ENCODE measurements at places on chromosomes 1 and 21. TPM values are rescaled to one million over a fixed set of nuclear protein-coding genes. Genes with fewer than 3 reads are reported as not detected.

DNA sequence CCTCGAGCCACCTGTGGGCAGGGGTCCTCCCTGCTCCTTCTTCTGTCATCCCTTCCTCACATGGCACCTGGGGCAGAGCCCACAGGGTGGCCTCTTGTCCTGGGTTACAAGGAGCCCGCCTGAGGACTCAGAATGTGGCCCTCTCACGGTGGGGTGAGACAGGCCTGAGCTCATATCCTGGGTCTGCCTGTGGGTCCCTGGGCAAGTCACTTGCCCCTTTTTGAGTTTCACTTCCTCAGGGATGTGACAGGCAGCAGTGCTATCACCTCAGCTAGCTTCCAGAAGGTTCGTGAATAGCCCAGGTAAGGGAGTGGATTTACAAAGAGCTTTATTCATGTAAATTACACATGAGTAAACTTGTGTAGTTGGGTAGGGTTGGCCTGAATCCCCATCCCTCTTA lies 33.5 kb downstream of the HTR6 start:
- DNase-seq: no peak
- H3K36me3 ChIP-seq: peaks cover 20% of the 10 kb centered on the region
- no peak overlapping the region for H3K4me3 ChIP-seq
- H3K4me1 ChIP-seq: no peaks in the 10 kb centered on the region
- H3K27ac ChIP-seq: no peak overlapping the region

- no peaks in the 10 kb centered on the region for H3K4me1 ChIP-seq
- no peaks in the 10 kb centered on the region for H3K27me3 ChIP-seq
- H3K27ac ChIP-seq: no peak overlapping the region
- no peaks in the 10 kb centered on the region for H3K36me3 ChIP-seq
- no peak overlapping the region for H3K4me3 ChIP-seq
Observed at GRCh38 chr21:45737485-45738166, 94.1 kb downstream of the PCBP3 start.

Gene CD1C
- 6.7 TPM for total RNA-seq

Gene GPR37L1
- 0.06 TPM for total RNA-seq

Gene RBM34
- total RNA-seq: 60.5 TPM

DNA sequence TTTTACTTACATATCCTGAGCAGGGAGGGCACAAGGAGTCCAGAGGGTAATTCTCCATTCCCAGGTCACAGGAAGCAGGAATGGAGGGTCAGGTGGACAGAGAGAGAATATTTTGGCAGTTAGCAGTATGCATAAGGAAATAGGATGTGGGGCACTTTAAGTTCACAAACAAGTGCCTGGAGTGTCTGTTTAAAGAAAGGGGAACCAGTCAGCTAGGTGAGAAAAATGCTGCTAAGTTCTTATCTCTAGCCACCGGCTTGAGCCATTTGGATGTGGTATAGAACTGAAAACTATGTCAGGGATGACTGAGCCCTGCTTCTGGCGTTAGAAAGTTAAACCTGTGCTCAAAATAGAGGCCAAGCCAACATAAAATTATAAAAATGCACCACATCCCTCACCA lies 739.7 kb upstream of the NCAM2 start:
- DNase-seq: no peak
- no peaks in the 10 kb centered on the region for H3K27me3 ChIP-seq
- no peaks in the 10 kb centered on the region for H3K36me3 ChIP-seq
- no peak overlapping the region for H3K4me3 ChIP-seq
- peaks cover 5% of the 10 kb centered on the region for H3K4me1 ChIP-seq

DNA sequence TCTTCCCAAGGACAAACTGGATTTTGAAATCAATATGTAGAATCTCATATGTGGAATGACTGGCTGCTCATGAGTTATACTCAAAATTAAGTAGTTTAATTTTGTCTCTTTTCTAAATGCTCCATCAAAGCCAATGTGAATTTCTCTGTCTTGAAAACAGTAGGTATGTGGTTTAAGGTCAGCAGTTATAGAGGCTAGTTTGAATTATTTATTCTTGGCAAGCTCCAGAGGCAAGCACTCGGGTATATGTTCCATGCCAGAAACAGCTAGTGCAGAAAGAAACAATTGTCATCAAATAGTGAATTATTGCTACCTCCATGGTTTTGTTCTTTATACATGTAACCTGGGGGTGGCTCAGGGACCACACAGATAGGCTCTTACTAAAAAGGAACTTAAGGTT lies 63.5 kb downstream of the LRIG2 start:
- no peak for DNase-seq
- no peak overlapping the region for H3K27ac ChIP-seq
- H3K27me3 ChIP-seq: no peaks in the 10 kb centered on the region
- no peaks in the 10 kb centered on the region for H3K36me3 ChIP-seq
- H3K4me3 ChIP-seq: no peak overlapping the region

DNA sequence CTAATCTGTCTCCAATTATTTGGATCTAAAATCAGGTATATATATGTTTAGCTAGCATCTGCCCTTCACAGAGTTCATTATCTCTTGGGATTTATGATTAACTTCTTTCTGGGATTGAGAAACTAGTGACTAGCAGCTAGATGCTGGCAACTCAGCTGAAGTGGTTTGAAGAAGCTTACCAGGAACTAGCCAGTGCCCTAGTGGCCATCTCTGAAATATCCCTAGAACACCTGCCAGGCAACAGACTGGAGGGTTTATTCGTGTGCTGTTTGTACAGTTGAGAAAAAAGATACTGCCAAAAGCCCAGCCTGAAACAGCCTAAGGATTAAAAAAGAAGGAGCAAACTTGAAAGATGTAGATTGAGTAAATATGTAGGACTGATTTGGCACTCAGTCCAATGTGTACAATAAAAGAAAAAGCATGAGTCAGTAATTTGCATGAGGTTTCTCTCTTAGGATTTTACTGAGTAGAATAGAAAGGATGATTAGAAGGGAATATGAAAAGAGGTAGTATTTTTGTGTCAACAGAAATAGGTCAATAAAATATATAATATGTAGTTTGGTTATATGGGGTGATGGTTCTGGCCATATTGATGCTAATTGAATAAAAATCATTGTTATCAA lies 1144.6 kb upstream of the ADGRL2 start:
- H3K4me3 ChIP-seq: no peak overlapping the region
- H3K27me3 ChIP-seq: no peaks in the 10 kb centered on the region
- no peak overlapping the region for H3K27ac ChIP-seq
- H3K4me1 ChIP-seq: no peaks in the 10 kb centered on the region

Gene CSF3R
- total RNA-seq: 202 TPM

DNA sequence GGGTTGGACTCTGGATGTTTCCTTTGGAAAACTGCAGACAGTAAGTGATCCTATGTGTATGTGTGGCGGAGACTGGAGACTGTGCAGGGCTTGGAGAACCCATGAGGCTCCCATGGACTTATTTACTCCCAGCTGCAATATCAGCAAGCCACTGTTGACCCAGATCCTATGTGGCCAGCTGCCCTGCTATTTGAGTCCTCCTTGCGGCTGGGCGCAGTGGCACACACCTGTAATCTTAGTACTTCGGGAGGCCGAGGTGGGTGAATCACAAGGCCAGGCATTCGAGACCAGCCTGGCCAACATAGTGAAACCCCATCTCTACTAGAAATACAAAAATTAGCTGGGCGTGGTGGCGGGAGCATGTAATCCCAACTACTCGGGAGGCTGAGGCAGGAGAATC lies 83.5 kb downstream of the TLR5 start:
- H3K27ac ChIP-seq: no peak overlapping the region
- no peaks in the 10 kb centered on the region for H3K4me1 ChIP-seq
- H3K27me3 ChIP-seq: no peaks in the 10 kb centered on the region
- no peak overlapping the region for H3K4me3 ChIP-seq
- no peaks in the 10 kb centered on the region for H3K36me3 ChIP-seq
- DNase-seq: no peak

DNA sequence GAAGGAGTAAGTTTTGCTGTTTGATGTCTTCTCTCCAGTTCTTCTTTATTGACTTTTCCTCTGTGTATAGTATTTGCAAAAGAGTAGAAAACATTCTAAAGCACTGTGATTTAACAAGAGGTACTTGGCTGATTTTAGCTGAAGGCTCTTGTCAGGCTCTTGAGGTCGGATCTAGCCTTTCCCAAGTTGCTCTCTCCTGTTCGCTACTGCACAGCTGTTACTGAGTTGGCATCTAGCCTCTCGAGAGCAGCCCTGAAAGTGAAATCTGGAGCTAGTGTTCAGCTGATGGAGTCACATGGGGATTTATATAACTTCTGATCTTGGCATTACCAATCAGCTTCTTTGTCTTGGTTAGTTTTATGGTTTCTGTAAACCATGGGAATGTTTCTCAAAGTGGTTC lies 193.1 kb downstream of the RYR2 start:
- no peaks in the 10 kb centered on the region for H3K36me3 ChIP-seq
- no peak overlapping the region for H3K27ac ChIP-seq
- H3K4me3 ChIP-seq: no peak overlapping the region

DNA sequence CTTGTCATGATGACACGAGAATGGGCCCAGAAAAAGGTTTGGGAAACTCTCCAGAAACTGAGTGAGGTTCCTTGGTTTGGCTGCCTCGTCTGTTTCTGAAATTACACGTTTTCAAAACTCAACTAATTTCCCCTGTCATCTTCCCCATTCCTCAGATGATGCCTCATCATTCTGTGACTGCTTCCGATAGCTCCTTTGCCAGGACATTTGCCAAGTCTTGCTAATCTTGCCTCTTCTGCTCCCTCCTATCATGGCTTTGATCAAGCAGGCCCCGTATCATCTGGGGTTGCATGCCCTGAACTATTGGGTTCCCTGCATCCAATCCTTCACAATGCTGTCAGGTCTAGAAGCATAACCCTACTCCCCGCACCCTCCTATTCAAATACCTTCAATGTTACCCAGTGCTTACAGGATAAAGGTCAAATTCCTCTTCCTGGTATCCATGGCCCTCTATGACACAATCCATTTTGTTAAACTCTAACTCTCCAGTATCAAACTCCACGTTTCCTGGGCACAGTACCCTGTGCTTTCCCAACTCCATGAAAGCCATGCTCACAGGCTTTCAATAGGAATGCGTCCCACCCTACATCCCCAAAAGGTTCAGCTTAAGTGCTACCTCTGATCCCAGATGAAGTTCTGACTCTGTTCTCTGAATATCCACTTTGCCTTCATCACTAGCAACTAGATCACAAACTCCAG lies 22.2 kb upstream of the TMEM200B start:
- no peaks in the 10 kb centered on the region for H3K27me3 ChIP-seq
- H3K36me3 ChIP-seq: peaks cover 60% of the 10 kb centered on the region
- no peak overlapping the region for H3K27ac ChIP-seq
- no peak overlapping the region for H3K4me3 ChIP-seq
- H3K4me1 ChIP-seq: no peaks in the 10 kb centered on the region

Gene S100A1
- total RNA-seq: not detected

Gene EPHA2
- total RNA-seq: 44.8 TPM

DNA sequence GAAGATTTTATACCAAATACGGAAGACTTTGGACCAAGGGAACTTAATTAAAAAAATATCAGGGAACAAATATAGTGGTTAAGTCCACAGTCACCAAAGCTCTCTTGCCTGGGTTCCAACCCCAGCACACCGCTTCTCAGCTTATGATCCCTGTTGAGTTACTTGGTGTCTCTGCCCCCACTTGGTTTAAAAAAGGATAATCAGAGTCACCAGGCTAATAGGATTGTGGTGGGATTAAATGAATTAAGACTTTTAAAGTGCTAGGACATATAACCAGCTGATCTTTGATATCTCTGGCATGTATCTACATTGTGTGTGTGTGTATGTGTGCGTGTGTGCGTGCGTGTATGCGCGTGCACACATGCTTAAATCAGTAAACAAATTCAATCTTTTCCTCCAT lies 474.7 kb upstream of the DAB1 start:
- no peaks in the 10 kb centered on the region for H3K4me1 ChIP-seq
- no peaks in the 10 kb centered on the region for H3K27me3 ChIP-seq
- no peak overlapping the region for H3K27ac ChIP-seq
- no peaks in the 10 kb centered on the region for H3K36me3 ChIP-seq

DNA sequence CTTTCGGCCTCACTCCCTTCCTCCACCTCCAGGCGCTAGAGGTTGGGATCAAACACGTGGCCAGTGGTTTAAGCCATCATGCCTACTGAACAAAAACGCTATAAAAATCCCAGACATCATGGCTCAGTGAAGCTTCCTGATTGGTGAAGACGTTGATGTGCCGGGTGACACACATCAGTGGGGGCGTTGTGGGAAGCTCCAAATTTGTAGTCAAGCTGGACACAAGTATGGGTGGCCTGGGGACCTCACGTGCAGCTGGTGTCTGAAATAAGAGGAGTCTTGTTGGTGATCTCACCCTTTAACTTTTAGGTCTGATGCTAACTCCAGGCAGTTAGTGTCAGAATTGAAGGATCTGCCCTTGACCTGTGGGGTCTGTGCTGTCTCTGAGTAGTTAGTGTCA lies 6.7 kb downstream of the CFAP298 start:
- H3K4me1 ChIP-seq: peaks cover 3% of the 10 kb centered on the region
- no peaks in the 10 kb centered on the region for H3K27me3 ChIP-seq
- DNase-seq: no peak
- H3K36me3 ChIP-seq: peaks cover 87% of the 10 kb centered on the region
- H3K27ac ChIP-seq: no peak overlapping the region

Gene CGN
- 62.5 TPM for total RNA-seq

Gene CFH
- total RNA-seq: 78.5 TPM

DNA sequence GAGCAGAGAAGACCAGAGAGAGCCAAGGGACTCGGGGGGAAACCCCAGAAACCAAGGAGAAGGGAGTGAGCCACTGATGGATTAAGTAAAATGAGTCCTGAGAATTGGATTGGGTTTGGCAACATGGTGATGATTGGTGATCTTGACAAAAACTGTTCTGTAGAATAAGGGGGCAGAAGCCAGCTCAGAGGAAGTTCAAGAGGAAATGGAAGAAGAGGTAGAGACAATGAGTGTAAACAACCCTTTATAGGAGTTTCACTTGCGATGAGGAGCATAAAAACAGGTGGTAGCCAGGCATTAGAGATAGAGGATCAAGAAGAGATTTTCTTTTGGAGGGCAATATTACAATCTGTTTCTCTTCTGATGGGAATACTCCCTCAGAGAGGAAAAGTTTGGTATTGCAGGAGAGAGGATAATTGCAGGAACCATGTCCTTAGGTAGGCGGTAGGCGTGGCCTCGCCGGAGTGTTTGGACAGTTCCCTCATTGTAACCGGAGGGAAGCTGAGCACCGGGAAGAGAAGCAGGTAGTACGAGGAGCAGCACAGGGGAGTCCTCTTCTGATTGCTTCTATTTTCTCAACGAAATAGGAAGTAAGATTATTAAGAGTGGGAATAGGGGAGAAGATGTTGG lies 68.4 kb upstream of the TENT5C start:
- no peaks in the 10 kb centered on the region for H3K27me3 ChIP-seq
- H3K4me1 ChIP-seq: peaks cover 3% of the 10 kb centered on the region
- no peaks in the 10 kb centered on the region for H3K36me3 ChIP-seq

Data from upper lobe of right lung (tissue), 1 donor.